ENCODE measurements at places on chromosomes 2 and 18. TPM values are rescaled to one million over a fixed set of nuclear protein-coding genes. Genes with fewer than 3 reads are reported as not detected.

DNA sequence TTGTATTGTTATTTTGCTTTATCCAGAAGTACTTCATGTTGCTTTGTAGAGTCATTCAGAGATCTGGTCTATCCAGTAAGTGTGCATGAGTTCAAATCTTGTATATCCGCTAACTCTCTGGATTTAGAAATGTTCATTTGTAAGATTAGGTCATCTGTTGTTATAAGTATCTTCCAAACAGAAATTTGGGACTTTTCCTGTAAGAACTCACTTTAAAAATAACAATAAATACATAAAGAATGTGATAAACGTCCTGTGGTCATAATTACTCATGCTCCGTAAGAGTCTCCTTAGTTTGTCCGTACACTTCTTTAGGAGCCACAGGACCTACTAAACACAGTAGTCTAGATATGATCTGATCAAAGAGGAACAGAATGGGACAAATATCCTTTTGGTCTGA is 699.9 kb upstream of the SLC8A1 start:
- no peak for DNase-seq

DNA sequence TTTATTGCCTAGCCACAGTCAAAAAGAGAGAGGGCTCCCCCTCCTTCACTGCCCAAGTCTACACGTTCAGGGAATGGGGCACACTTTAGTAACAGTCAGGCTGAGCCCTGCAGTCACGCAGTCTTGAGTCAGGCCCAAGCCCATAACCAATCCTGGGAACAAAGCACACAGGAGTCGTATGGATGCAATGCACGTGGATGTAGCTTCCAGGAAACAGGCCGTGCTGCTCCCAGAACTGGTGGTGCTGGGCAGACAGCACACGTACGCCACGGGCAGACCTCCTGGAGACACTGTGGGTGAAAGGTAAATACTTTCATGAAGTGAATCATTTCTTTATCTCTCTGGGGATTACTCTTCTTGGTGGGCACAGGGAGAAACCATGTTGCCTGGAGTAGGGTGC is 30.0 kb upstream of the MBP start:
- DNase-seq: no peak

DNA sequence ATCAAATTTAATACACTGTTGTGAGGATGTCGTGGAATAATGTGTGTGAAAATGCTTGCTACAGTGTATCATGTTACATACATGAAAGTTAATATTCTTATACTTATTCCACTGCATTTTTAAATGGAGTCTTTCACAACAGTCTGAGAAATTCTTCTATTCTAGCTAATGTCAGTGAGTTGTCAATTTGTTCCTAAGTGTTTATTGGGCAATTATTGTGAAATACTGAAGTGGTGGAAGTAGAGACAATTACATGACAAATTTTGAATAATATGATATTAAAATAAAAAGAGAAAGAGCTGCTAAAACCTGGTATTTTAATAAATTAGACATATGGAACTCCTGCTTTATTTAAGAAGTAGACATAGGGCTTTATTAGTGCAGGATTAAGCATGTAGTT is 176.1 kb downstream of the PTPRM start:
- DNase-seq: no peak

DNA sequence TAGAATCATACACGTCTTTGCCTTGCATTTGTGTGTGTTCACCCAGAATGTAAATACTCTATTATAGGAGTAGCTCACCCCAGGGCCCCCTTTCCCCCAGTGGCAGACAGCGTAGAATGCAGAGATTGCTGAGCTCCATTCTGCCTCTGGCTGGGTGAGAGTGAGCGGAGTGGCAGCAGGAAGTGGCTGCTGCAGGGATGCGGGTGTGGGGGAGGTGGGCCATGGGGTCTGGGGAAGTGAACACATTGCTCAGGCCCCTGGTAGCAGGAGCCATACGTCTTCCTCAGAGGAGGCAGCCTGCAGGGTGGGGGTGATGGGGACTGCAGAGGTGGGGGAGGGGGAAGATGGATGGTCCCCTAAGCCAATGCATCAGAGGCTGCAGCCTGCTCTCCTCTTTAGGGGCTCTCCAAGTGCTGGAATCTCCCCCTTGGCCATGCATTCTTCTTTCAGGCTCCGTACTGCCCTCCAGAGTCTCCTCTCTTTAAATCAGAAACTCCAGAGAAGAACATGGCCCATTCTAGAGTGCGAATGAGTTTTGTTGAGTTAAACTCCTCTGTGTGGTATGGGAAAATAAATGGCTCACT is 72.2 kb downstream of the CELF4 start:
- DNase-seq: no peak

DNA sequence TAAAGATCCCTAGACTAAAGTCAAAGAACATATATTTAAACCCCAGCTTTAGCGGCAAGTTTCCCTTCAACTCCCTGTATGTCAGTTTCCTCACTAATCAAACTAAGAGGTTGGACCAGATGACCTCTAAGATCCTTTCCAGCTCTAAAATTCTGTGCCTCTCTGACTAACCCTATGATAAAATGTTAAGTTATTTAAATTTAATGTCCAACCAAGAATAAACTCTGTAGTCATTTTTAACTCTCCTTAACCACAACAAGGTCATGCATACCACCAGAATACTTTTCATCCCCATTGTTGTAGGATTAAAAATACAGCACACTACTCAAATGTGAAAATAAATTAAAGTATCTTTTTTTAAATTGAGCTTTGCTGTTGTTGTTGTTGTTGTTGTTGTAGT is 5.2 kb upstream of the PDE1A start:
- DNase-seq: no peak

DNA sequence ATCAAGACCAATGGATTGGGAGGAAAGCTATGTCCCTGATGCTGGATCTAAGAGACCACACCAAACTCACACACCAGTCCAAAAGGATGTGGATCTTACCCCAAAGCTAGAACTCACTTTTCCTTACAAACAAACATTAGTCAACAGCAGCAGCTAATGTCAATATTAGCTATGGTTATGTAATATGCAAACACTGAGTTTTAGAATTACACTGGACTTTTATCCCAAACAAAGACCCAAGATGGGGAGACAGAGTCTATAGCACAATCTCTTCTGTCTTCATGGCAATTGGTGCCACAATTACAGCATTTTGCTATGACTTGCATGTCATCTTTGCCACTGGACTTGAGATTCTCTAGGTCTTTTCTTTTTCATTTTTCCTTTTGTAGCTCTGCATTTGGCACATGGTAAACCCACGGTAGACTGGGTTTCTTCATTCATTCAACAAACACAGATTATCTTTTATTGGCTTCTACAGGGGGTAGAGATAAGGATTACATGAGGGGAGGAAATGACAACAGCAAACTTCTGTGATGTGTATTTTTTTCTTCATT is 59.0 kb downstream of the SPRED2 start:
- DNase-seq: no peak

DNA sequence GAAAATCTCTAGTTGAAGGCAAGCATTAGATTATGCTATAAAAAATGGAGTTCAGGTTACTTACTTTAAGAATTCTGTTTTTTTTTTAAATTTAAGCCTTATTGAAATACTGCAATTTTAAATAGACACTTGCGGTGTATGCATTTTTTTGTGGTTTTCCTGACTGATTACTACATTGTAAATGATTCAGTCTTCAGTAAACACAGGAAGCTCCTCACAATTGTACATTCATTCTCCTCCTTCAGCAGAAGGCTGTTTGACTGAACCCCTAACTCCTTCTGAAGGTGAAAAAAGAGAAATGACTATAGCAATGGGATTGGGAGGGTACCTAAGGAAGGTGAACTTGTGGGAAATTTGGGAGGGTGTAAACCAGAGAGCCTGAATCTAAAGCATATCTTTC is 136.1 kb downstream of the GCA start:
- DNase-seq: no peak

DNA sequence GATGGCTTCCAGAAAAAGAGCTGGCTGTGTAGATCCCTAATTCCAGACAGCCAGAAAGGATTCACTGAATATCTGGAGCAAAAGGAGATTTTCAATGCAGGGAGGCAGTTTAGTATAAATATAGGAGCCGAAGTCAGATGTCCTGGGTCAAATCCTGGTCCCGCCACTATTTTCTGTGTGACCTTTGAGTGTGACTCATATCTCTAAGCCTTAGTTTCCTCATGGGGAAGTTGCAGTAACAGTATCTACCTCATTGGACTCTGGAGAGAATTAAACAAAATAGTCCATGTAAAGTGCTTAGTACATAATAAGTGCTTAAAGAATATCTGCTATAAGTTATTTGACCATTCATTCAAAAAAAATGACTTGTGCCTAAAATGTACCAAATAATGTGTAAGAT is 52.1 kb upstream of the ITGA6 start:
- no peak for DNase-seq

DNA sequence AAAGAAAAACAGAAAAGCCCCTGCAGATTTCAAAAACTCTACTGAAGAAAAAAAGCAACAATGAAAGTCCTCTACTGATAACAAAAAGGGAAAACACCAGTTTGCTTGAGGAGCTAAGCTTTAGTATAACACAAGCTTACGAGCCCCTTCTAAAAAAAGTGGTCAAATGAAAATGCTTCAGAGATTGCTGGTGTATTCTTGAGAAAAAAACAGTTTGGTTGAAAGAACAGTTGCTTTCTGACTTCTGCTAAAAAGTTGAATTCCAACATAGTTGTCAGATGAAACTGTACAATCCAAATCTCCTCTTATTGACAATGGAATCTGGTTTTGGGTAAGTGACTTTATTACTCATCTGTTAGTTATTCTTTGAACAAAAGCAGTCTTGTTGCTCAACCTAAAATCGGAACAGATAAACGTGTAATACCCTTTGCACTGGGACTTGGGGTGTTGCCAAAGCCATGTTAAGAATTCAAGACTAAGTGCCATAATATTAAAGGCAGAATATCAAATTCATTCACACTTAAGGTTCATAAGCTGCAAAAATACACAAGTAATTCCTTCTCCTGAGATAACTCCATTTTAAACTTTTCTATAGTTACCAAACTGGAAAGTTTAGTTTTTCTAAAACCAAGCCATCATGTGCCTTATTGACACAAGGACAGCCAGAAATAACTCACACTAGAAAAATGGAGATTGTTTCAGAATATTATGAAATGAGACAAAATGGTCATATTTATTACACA is 45.3 kb upstream of the SPAG16 start:
- no peak for DNase-seq

- no peak for DNase-seq
Measured at GRCh38 chr2:136254681-136255080, 136.7 kb upstream of the CXCR4 start.

DNA sequence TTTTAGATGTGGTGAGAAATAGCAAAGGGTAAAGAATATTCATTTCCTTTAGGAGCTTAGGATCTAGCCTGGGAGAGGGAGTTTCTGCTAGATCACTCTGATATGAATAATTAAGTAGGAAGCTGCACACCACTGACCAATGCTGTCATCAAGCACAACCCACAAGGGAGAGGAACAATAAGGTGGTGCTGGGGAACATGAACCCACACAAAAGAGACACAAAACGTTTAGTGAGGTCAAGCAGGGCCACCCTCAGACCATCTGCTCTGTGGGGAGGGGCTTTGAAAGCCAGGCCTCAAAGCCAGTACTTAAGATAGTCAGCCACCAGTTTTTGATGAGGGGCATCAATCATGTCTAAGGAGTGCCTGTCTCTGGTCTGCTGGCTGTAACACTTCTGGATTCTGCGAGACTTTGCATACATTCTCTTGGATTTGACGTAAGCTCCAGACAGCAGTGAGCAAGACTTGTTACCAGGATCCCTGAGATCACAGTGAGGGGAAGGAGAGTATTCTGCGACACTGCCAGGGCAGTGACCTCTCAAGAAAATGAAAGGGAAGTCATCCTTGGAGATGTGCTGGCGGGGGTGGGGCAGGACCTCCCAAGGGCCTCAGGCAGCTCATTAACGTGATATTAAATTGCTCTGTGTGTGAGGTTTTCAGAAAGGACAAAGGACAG is 127.0 kb downstream of the CCBE1 start:
- no peak for DNase-seq

CHST9 gene
- 0.07 TPM for polyA plus RNA-seq

ACOXL gene
- polyA plus RNA-seq: 0.13 TPM

SFTPB gene
- polyA plus RNA-seq: 0.04 TPM

UPP2 gene
- 0.08 TPM for polyA plus RNA-seq

CCDC121 gene
- polyA plus RNA-seq: 1.4 TPM

CYP20A1 gene
- polyA plus RNA-seq: 13.0 TPM

TRABD2A gene
- 1.0 TPM for polyA plus RNA-seq

ELOA2 gene
- not detected for polyA plus RNA-seq

All from adrenal gland (tissue), 19 donors.